Right ventricle myocardium inferior (tissue), 1 donor: ENCODE measurements at places on chromosomes 6 and 20. TPM values are rescaled to one million over a fixed set of nuclear protein-coding genes. Genes with fewer than 3 reads are reported as not detected.
A peak's percentile ranks its signal among the peaks of the same experiment; 100 is the strongest.

Gene ADGB
- total RNA-seq: not detected

- peak; percentile 99 for DNase-seq
Measured at GRCh38 chr6:111259089-111259831, 172.0 kb downstream of the SLC16A10 start.

Gene LZTS3
- total RNA-seq: 19.6 TPM

DNA sequence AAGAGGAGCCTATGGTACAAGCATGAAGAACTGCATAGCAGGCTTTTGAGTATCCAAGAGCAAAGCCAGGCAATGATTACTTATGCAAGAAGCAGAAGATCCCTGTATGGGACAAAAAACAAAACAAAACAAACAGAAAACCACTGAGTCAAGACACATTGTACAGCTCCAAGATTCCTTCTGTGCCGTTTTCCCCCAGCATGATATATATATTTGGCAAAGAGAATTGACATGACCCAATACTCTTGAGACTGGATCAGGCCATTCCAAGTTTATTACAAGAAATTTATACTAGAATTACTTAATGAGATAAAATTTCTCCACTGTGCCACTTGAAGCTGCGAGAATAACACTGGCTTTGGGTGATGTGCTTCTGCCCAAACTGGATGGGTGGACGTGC is 65.5 kb downstream of the TRMT11 start:
- DNase-seq: no peak

Gene TRIM38
- 2.7 TPM for total RNA-seq

Gene DLK2
- total RNA-seq: 1.9 TPM

Gene ZSCAN31
- 10.2 TPM for total RNA-seq

GRCh38 chr20:669573-669972 is 6.0 kb downstream of the SCRT2 start:
- DNase-seq: no peak
